ENCODE measurements at places on chromosomes 4 and X.
A peak's percentile ranks its signal among the peaks of the same experiment; 100 is the strongest.

GRCh38 chr4:139672215-139672614 lies 6.6 kb downstream of the MGST2 start:
- DNase-seq, result no peak

GRCh38 chr4:128854433-128854832 lies 44.9 kb downstream of the JADE1 start:
- no peak for DNase-seq

GRCh38 chr4:135192751-135193535 lies 991.4 kb upstream of the PABPC4L start:
- DNase-seq, result no peak

- DNase-seq, result no peak
Observed at GRCh38 chr4:65083076-65083475, 587.2 kb downstream of the EPHA5 start.

- no peak for DNase-seq
Observed at GRCh38 chr4:100962698-100963097, 384.6 kb downstream of the PPP3CA start.

DNA sequence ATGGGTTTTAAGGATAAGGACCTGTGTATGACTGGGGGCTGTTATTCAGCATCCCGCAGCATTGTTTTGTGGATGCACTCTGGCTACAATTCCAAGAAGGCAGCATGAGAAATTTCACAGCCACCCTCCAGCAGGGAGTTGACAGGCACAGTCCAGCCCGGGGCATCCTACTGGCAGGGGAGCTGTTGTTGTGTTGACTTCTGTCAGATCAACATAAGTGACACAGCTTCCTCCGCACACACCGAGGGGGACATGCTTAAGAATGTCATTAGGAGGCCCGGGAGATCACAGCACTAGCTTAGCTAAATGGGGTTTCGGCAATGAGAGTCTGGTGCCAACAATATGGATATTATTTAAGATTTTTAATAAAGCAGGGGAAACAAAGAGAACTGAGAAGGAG lies 326.5 kb downstream of the ASMT start:
- DNase-seq, result peak; percentile 85

GRCh38 chrX:134377537-134377936 lies 82.4 kb upstream of the HPRT1 start:
- DNase-seq, result no peak

GRCh38 chr4:113142351-113142750 lies 92.9 kb downstream of the ANK2 start:
- no peak for DNase-seq

DNA sequence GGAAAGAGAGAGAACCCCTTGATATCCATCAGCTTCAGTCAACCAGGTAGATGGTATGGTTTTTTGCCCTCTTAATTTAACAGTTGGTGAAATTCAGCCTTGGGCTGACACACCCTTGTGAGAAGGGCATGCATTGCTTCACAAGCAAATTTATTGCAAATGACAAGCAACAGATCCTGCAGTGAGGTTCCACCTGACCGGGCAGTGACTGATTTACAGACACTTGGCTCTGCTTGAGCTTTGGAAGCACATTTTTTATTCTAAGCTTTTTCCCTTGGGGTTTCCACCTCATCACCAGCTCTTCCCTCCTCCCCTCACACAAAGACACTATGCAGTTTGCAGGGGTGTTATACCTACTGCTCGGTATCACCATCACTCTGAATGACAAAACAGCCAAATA lies 28.3 kb upstream of the SERTM2 start:
- DNase-seq, result no peak

All from mesenteric fat pad (tissue), 1 donor.